ENCODE measurements at places on chromosomes 7 and 10. TPM values are rescaled to one million over a fixed set of nuclear protein-coding genes. Genes with fewer than 3 reads are reported as not detected.

Gene MICALL2
- 18.1 TPM for total RNA-seq

Gene PIP
- total RNA-seq = not detected

Gene RASSF4
- total RNA-seq = 11.7 TPM

- DNase-seq = no peak
- no peaks in the 10 kb centered on the region for H3K27me3 ChIP-seq
- H3K27ac ChIP-seq = no peak overlapping the region
- no peaks in the 10 kb centered on the region for H3K36me3 ChIP-seq
- no peak overlapping the region for H3K4me3 ChIP-seq
- H3K4me1 ChIP-seq = no peaks in the 10 kb centered on the region
These were observed 68.9 kb upstream of the ZNF33B start for GRCh38 chr10:42707234-42707633.

Gene NRG3
- total RNA-seq = 2.9 TPM

DNA sequence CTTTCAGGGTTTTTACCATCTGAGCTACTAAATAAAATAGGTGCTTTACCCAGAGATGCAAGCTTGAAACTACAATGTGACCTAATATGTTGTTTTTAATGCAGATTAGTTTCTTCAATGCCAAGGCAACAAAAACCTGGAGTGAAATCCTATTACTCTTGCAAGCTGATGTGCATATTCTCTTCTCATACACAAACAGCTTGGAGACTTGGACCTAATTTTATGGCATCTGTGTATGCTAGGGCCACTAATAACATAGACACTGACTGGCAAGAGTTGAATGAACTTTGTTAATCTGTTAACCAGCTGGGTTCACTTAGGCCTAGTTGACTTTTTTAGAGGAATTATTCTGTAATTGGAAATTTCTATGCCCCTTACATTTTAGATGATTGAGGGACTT lies 23.4 kb upstream of the SMIM30 start:
- H3K36me3 ChIP-seq = no peaks in the 10 kb centered on the region
- DNase-seq = no peak
- no peaks in the 10 kb centered on the region for H3K4me1 ChIP-seq
- no peak overlapping the region for H3K4me3 ChIP-seq
- no peak overlapping the region for H3K27ac ChIP-seq
- H3K27me3 ChIP-seq = no peaks in the 10 kb centered on the region

Data from endodermal cell (in vitro differentiated cells).